ENCODE measurements at places on chromosomes 1 and 21.

DNA sequence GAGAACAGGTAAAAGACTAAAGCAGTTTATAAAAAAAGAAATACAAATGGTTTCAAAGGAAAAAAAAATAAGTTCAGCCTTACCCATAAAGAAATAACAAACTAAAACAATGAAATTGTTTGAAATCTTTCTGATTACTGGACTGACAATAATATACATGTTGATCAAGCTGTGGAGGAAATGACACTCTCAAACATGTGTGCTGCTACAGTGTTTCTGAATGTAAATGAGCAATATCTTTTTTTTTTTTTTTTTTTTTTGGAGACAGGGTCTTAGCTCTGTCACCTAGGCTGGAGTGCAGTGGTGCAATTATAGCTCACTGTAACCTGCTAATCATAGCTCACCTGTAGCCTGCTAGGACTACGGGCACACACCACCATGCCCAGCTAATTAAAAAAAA is 6.5 kb downstream of the EPS15 start:
- H3K4me3 ChIP-seq: no peak overlapping the region
- peak; percentile 29 for DNase-seq
- no peaks in the 10 kb centered on the region for H3K27me3 ChIP-seq
- peaks cover 25% of the 10 kb centered on the region for H3K4me1 ChIP-seq
- no peak overlapping the region for H3K27ac ChIP-seq

DNA sequence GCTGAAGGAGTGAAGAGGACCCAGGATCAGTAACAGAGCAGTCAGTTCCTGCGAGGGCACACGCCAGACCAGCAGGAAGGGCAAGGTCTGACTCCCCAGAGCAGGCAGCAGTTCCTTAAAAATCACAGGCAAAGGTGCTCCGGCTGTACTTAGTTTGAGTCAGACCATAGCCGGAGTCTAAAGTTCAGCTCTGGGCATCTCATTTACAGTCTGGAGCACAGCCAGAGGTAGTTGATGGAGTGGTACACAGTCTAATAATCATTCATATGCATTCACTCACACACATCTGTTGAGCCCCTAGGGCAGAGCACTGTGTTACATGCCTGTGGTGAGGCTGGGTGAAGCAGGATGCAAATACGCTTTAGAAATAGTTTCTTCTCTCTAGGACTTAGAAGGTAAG is 7.3 kb upstream of the AMIGO1 start:
- H3K36me3 ChIP-seq: no peaks in the 10 kb centered on the region
- H3K4me1 ChIP-seq: no peaks in the 10 kb centered on the region
- no peak overlapping the region for H3K27ac ChIP-seq
- DNase-seq: no peak
- H3K4me3 ChIP-seq: no peak overlapping the region
- H3K27me3 ChIP-seq: no peaks in the 10 kb centered on the region

DNA sequence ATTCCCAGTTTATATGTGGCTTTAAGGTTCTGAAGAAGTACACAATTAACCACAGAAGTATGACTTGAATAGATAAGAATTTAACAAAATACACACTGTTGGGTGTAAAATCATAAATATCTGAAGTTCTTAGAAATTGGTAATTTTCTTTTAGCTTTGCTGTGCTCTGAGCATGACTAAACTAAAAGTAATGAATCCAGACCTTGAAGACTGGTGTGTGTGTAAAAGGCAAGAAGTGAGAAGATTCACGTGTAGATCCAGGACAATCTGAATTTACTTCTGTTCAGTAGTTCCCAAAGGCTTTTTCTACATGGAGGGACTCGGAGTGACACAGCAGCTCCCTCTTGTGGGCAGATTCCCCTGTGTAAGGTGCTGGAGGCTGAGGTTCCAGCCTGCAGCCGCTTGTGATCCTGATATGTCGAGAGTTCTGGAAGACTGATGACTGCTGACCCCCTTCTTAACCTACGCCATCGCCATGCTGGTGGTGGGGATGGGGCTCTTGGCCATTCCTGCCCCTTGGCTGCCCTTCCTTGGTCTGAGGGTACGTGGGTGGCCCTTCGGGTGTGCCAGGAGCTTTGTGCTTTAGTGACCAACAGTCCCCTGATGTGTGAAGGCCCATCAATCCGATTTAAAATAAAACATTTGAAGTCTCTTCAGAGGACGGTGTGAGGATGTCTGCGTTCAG is 62.7 kb downstream of the ADARB1 start:
- peaks cover 69% of the 10 kb centered on the region for H3K27me3 ChIP-seq
- no peaks in the 10 kb centered on the region for H3K4me1 ChIP-seq
- no peak overlapping the region for H3K4me3 ChIP-seq
- no peak overlapping the region for H3K27ac ChIP-seq
- no peaks in the 10 kb centered on the region for H3K36me3 ChIP-seq

DNA sequence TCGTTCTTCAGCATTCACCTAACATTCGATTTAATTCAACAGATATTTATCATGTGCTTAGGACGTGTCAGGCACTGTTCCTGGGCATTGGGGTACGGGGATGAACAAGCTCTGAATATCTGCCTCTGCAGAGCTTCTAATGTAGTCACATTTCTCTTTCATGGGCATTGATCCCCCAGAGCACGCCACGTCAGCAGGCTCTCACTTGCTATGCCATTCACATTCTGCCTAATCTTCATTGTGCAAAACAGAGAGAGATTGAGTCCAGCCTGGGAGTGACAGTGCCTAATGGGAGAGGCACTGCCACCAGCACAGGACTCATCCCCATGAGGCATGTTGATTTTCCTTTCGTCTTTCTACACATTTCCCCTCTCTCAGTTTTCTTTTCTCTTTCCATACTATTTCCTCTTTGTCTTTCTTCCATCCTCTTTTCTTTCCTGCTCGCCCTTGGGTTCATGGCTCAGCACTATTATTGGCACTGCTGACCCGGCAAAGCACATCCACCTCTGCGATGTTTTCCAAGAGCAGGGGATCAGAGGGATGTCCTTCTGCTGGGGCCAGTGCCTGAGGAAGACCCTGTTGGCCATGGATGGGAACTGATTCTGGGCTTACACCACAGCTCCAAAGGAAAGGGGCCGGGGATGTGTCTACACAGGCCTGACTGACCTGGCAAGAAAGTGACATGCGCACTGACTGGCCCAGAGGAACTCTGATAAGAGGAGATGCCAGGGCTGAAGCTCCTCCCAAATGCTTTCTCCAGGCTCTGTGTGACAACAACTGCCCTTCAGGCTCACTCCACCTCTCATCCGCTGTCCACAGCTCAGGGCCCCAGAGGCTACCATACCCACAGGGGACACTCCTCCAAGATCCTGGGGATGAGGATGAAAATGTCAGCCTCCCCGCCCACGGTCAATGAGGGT is 195.9 kb downstream of the TOMM20 start:
- no peaks in the 10 kb centered on the region for H3K27me3 ChIP-seq
- no peak overlapping the region for H3K4me3 ChIP-seq
- H3K27ac ChIP-seq: peak overlapping the region; percentile 35
